Occipital lobe (tissue), 3 donors: ENCODE measurements at places on chromosomes 11 and 22. TPM values are rescaled to one million over a fixed set of nuclear protein-coding genes. Genes with fewer than 3 reads are reported as not detected.

PHLDA2 gene
- total RNA-seq = not detected

GRCh38 chr11:121563900-121564822 lies 111.4 kb upstream of the SORL1-AS1 start:
- no peak for DNase-seq

GRCh38 chr11:100705447-100705846 lies 18.4 kb downstream of the ARHGAP42 start:
- DNase-seq = no peak

PTPN5 gene
- total RNA-seq = 27.5 TPM

DNA sequence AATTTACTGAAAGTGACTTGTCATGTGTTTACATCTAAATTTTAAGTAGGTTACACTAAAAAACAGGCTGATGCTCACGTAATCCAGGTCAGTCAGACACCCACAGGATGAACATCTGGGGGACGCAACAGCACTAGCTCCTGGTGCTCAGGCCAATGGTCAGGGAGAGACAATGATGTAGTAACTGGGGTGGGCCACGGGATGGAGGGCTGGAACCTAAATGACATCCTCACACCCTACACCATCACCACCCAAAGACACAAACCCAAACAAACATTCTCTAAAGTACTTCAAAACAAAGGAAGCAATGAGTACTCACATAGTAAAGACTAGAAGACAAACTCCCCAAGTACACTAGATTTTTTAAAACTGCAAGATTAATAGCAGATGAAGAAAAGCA lies 53.5 kb upstream of the SLC25A1 start:
- no peak for DNase-seq

- DNase-seq = no peak
Observed at GRCh38 chr22:30425616-30426387, at the start of gene MTFP1. Gene MTFP1, plus strand, starts transcription at chr22:30425768. Its CDS starts 112 bp downstream, at chr22:30425880.

DNA sequence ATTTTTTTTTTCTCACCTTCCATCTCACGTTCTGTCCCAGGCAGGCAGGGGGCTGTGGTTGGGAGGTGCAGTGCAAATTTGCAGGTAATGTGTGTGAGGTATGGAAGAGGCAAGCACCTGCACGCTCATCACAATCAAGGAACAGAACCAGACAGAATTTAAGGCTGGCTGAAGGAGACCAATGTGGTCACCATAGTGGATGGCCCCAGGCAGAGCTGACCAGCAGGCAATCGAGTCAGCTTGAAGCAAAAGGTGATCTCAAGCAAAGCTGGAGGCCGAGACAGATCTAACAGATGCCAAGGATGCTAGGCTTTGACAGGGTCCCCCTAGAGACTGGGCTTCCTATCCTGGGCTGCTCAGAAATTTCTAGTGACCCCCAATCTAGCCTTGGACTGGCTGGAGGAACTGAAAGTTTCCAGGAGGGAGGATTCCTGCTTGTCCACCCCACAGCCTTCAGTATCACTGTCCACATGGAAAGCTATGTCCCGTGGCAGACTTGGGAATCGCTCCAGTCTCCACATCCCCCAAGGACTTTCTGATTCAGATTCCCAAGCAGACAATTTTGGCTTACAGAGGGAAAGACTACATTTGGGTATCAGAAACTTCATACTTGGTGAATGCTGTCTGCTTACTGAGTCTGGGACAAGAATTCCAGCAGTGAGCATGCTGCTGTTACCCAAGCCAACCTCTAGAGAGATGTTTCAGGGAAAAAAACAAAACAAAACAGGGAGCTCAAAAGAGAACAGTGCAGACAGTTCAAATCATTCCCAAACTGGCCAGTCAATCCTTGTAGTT lies 9.0 kb upstream of the MICAL3 start:
- no peak for DNase-seq

IGSF22 gene
- 0.16 TPM for total RNA-seq

NXPE1 gene
- total RNA-seq = not detected

DNA sequence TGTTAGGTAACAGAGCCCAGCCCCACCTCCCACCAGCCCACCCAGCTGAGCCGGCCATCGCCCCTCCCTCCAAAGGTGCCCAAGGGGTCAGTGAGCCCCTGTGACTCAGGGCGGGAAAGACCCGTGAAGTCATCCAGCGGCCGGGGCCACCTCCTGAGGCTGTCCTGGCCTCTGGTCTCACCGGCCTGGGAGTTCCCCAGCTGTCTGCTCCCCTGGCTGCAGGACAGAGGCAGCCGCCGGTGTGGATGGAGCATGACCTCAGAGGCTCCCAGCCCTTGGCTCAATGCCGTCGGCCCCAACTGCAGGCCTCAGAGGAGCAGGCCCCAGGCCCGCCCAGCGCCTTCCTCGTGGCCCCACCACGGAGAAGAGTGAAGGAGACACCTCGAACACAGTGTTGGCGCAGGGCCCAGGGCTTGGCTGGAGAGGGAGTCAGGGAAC lies 28.7 kb downstream of the RPL3 start:
- DNase-seq = no peak

GRCh38 chr11:133563505-133564025 lies 31.3 kb upstream of the OPCML start:
- no peak for DNase-seq

MFNG gene
- 3.9 TPM for total RNA-seq

MRGPRF gene
- total RNA-seq = 2.3 TPM

DNA sequence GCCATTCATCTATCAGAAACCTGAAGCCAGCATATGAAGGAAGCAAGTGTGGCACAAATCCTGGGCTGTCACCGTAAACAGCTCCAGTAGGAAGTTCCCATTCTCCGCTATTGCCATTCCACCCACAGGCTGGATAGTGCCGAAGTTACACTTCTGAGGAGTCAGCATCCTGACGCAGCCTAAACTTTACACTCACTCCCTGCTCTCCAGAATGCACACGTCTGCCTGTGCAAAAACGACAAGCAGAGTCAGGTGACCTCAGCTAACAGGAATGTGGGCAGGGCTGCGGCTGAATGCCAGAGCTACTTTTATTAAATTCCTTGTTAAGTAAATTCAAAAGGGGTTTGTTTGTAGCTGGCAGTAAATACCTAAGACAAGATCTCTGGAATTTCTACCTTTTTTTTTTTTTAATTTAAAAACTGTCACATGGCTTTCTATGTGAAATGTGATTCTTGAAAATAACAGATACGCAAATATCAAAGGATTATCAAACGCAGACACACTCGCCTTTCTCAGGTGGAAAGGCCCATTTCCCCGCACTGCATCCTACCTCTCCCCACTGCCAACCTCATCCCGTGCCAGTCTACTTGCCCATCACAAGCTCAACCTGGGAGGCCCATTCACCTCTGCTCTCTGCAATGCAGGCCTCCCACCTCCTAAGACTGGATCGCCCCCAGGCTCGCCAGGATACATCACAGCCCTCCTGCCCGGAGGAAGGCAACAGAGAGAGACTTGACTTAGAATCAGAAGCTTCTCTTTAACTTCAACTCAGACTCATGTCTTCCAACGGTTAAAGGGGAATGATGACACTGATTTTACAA lies 33.5 kb downstream of the NFRKB start:
- DNase-seq = no peak

DNA sequence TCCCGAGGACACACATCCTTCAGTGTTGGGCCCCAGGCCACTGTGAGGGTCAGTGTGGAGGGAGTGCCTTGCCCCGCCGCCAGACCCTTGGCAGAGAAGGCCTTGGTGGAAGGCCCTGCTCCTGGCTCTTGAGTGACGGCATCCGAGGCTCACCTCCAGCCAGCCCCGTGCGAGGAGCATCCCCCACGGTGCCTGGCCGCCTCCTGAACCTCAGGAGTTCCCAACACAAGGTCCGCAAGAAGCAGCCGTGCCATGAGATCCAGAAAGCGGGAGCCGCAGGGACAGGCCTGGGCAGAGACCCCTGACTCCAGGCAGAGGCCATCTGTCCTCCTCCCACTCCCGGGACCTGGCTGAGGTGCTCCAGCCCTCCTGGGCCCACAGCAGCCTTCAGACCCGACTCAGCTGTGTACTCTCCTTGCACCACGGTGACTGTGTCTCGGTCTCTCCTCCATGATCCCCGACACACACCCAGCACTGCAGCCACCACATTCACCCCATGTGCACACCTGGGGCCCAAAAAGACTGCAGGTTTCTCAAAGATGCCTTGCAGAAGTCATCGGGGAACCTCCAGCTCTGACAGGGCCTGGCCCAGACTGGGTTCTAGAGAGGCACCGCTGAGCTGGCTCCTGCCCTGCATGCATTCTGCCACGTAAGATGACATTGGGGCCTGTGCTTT lies 870.2 kb downstream of the BRD1 start:
- DNase-seq = no peak

OR52R1 gene
- total RNA-seq = not detected

DNA sequence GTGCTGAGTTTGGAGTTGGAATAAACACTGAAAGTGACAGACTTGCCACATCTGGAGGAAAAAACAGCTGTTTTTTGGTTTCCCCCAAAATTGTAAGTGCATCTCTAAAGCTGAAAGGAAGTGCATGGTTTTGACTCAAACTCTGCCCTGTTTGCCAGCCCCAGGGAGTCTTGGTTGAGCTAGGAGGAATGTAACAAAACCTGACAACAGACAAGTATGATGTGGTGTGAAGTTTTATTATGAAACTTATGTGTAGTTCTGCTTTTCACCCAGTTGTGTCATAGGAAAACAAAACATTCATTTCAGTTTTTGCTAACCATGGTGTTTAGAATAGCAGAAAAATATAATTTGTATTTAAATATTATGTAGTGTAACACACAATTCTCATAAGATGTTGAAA lies 31.7 kb upstream of the PDE3B start:
- no peak for DNase-seq

- no peak for DNase-seq
Observed at GRCh38 chr22:26894766-26895485, 237.5 kb downstream of the MIAT start.

DNA sequence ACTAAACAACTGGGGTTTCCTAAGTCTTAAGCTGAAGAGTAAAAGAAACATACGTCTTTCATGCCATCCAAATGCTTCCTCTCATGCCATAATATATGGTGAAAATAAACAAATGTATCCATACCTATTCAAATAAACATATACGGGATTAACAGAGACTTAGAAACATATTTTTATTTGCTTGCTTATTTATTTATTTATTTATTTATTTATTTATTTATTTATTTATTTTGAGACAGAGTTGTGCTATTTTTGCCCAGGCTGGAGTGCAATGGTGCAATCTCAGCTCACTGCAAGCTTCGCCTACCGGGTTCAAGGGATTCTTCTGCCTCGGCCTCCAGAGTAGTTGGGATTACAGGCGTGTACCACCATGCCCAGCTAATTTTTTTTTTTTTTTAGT lies 291.6 kb upstream of the CNTN5 start:
- DNase-seq = no peak

- no peak for DNase-seq
Observed at GRCh38 chr11:95659088-95659487, 130.5 kb downstream of the FAM76B start.

GRCh38 chr22:20516399-20516798 lies 9.0 kb downstream of the MED15 start:
- DNase-seq = no peak

DNA sequence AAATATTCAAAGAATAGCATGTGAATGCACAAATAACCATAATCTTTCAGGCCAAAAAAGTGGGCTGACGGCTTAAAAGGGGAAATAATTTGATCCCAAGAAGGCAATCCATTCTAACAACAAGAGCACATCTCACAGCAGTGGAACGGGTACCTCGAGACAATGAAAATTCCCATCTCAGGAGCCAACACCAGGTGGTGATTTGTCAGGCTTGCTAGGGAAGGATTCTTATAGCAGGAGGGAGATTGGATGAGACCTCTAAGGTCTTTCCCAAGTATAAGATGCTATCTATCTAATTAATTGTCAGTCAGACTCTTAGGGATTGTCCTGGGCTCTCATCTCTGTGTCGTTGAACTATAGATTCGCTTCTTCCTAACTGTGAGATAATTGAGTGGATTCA lies 284.0 kb downstream of the ETS1 start:
- no peak for DNase-seq

MIAT gene
- total RNA-seq = 221 TPM

- DNase-seq = no peak
Observed at GRCh38 chr22:44444341-44445306, 53.4 kb downstream of the RTL6 start.

DNA sequence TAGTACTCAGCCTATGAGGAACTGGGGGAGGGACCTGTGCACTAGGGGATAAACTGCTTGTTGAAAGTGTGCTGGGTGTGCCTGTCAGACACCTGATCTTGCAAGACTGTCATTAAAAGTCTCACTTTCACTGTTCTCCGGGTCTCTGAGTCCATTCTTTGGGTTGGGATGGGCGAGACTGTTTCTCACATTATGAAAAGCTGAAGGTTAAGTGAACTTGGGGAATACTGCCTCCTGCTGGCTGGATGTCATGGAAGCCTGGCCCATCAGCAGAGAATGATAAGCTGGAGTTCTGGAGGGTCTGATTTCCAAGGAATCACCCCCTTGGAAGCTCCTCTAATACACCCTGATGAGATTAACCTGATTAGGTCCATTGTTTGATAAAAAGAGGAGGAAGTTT lies 9.0 kb upstream of the VPREB1 start:
- DNase-seq = no peak

DNA sequence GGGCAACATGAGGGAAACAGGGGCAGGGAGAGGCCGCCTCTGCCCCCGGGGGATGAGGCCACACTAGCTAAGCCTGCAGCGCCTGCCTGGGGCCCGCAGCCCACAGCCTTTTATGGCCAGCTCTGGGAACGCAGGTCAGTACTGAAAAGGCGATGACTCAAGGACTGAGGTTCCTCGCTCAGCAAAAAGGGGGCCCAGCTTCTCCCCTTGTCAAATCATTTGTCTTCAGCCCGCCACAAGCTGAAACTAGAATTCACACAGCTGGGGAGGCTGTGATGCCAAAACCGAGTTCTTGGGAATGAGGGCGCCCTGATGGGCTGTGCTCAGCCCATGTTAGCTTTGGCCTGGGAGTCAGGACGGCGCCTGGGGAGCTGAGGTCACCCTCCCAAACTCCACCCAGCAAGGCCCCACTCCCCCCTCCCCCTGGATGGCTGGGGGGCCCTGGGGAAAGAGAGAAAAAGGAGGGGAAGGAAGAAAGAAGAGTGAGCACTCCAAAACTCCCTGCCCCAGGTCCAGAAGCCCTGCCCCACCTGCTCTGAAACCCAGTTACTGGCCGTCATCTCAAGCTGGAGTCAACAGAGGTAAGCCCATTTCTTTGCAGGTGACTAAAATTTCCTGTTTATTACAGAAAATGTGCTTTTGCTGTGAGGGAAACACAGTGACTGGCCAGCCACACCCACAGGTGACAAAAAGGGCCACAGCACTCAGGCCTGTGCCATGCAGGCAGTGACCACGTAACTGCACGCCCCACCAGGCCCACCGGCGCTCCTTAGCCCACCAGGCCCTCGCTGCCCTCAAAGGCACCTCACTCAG lies 13.7 kb downstream of the EHD1 start:
- no peak for DNase-seq

TSKU gene
- 12.3 TPM for total RNA-seq

- DNase-seq = no peak
Observed at GRCh38 chr11:102727890-102728289, 3.1 kb upstream of the MMP8 start.

DNA sequence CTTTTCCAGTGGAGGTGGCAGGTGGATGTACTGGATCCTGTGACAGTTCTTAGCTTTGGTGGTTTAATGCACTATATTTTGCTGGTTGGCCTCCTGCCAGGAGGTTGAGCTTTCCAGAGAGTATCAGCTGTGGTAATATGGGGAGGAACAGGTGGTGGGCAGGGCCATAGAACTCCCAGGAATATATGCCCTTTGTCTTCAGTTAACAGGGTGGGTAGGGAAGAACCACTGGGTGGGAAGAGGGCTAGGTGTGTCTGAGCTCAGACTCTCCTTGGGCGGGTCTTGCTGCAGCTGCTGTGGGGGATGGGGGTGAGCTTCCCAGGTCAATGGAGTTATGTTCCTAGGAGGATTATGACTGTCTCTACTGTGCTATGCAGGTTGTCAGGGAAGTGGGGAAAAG lies 203.8 kb downstream of the DLG2 start:
- DNase-seq = no peak

SMC1B gene
- total RNA-seq = under 0.01 TPM

OR5P2 gene
- total RNA-seq = not detected
